ENCODE measurements at places on chromosomes 13 and 19.
A peak's percentile ranks its signal among the peaks of the same experiment; 100 is the strongest.

- no peak for DNase-seq
These were observed 12.1 kb downstream of the LMTK3 start for GRCh38 chr19:48499316-48500090.

GRCh38 chr19:34512254-34512822 lies 30.8 kb downstream of the WTIP start:
- no peak for DNase-seq

GRCh38 chr19:30722186-30722585 lies 350.0 kb downstream of the ZNF536 start:
- no peak for DNase-seq

- no peak for DNase-seq
These were observed 278.3 kb downstream of the TEX29 start for GRCh38 chr13:111598747-111599146.

- DNase-seq, result no peak
These were observed 2641.8 kb upstream of the PCDH20 start for GRCh38 chr13:64057372-64058020.

GRCh38 chr19:13342672-13343071 lies 163.6 kb downstream of the CACNA1A start:
- no peak for DNase-seq

GRCh38 chr19:23101241-23101640 lies 15.6 kb upstream of the ZNF730 start:
- DNase-seq, result no peak

DNA sequence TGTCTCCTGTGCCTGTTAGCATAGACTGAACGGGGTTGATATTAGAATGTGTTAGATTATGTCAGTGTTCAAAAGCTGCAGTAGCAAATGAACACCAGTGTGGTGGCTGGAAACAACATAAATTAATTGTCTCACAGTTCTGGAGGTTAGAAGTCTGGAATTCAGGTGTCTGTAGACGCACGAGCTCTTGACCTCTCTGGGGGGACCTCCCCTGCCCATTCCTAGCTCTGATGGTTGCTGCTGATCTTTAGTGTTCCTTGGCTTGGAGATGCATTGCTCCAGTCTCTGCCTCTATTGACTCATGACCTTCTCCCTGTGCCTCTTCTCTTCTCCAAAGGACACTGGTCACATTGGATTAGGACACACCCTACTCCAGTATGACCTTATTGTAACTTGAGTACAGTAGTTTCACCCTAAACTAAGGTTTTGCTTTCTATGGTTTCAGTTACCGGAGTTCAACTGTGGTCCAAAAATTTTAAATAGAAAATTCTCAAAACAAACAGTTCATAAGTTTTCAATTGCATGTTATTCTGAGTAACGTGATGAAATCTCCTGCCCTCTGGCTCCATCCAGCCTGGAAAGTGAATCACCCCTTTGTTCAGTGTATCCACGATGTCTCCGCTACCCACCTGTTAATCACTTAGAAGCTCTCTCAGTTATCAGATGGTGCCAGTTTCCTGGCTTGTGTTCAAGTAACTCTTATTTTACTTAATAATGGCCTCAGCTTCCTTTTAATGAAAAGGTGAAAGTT lies 273.2 kb downstream of the MYO16 start:
- no peak for DNase-seq

DNA sequence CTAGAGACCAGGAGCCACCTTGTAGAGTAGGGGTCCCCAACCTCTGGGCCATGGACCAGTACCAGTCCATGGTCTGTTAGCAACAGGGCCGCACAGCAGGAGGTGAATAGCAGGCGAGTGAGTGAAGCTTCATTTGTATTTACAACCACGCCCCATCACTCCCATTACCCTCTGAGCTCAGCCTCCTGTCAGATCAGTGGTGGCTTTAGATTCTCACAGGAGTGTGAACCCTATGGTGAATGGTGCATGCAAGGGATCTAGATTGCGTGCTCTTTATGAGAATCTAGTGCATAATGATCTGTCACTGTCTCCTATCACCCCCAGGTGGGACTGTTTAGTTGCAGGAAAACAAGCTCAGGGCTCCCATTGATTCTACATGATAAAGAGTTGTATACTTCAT lies 303.6 kb downstream of the KCNRG start:
- DNase-seq, result no peak

DNA sequence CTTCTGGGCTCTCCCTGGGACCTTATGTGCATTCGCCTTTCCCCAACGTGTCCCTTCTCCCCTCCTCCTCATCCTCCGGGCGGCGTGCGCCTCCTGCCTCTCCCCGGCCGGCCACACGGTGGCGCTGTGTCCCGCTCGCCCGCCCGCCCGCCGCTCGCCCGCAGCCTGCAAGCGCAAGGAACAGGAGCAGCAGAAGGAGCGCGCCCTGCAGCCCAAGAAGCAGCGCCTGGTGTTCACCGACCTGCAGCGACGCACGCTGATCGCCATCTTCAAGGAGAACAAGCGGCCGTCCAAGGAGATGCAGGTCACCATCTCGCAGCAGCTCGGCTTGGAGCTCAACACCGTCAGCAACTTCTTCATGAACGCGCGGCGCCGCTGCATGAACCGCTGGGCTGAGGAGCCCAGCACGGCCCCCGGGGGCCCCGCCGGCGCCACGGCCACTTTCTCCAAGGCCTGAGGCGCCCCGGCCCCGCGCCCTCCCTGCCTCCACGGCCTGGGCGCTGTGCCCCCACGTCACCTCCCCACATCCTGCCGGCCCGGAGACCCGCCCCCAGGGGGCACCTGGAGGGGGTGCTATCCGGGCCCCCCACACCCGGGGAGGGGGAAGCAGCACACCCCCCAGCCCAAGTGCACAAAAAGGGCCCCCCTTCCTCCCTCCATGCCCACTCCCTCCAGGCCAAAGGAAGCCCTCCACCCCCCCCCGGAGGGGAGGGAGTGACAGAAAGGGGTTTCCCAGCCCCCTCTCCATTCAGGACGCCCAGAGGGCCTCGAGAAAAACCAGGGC lies 21.9 kb downstream of the ONECUT3 start:
- no peak for DNase-seq

GRCh38 chr13:79673993-79674377 lies 193.0 kb downstream of the NDFIP2 start:
- DNase-seq, result no peak

DNA sequence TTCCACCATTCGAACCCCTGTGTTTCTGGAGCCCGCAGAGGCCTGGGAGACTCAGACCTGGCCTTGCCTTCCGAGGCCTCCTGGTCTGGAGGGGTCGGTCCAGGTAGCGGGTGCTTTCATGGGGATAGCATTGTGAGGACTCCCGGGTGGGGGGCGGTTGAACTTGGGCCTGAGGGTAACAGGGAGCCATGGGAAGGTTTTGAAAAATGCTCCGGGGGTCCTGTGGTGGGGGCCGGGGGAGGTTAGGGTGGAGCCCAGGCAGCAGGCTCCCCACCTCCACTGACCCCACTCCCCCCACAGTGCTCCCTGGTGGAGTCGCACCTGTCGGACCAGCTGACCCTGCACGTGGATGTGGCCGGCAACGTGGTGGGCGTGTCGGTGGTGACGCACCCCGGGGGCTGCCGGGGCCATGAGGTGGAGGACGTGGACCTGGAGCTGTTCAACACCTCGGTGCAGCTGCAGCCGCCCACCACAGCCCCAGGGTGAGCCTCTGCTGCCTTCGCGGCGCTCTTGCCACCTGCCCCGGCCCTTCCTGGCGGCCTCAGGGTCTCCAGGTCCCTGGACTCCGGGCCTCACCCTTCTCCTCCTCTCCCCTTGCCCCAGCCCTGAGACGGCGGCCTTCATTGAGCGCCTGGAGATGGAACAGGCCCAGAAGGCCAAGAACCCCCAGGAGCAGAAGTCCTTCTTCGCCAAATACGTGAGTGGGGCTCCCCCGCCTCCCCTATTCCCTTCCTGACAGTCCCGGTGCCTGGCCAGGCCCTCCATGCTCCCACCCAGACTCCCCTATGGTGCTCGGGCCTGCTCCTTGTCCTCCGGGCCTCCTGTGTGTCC lies 3.8 kb upstream of the GARIN5A start:
- no peak for DNase-seq

DNA sequence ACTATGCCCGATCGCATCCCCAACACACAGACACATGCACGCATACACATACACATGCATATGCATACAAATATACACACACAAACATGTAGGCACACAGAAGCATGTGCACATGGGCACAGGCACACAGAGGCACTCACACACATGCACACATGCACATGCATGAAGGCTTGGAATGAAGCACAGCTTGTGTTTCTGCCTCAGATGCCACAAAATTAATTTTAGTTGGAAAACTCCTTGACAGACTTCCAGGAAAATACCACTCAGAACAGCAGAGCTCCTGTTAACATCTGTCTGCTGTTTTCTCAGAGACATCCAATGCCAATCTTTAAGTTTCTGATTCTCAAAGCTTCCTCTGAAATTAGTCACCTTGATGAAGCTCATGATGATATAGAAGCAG lies 532.7 kb downstream of the RFC3 start:
- no peak for DNase-seq

- DNase-seq, result no peak
These were observed 4.6 kb downstream of the SIX5 start for GRCh38 chr19:45764475-45764874.

GRCh38 chr13:77337159-77337558 lies 10.3 kb upstream of the MYCBP2 start:
- no peak for DNase-seq

DNA sequence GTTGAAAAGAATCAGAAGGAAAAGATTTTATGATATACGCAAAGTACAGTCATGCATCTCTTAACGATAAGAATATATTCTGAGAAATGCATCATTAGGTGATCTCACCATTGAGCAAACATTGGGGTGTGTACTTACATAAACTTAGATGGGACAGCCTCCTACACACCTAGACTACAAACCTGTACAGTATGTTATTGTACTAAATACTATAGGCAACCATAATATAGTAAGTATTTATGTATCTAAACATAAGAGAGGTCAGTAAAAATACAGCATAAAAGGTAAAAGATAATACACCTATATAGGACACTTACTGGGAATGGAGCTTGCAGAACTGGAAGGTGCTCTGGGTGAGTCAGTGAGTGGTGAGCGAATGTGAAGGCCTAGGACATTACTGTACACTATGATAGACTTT lies 254.6 kb downstream of the SPRY2 start:
- no peak for DNase-seq

DNA sequence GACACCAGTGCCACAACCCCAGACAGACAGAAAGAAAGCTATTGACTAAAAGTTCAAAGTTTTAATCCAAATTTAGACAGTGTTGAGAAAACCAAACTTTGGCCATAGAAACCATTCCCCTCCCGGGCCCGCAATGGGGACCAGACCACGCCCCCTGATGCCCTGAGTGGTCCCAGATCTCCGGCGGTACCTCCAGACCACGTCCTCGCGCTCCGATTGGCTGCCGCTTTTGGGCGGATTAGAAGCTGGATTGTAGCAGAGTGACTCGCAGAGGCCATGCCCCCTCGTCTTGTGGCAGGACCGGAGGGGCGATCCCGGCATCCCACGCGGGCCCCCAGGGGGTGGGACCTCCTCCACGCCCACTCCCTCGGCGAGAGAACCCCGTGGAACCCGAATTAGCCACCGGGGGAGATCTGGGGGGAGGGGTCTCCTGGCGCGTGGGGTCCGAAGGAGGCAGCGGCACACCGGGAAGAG lies 797 bp upstream of the HSD17B14 start:
- peak; percentile 58 for DNase-seq

GRCh38 chr19:55546822-55547614 lies 1.7 kb upstream of the SBK3 start:
- DNase-seq, result no peak

DNA sequence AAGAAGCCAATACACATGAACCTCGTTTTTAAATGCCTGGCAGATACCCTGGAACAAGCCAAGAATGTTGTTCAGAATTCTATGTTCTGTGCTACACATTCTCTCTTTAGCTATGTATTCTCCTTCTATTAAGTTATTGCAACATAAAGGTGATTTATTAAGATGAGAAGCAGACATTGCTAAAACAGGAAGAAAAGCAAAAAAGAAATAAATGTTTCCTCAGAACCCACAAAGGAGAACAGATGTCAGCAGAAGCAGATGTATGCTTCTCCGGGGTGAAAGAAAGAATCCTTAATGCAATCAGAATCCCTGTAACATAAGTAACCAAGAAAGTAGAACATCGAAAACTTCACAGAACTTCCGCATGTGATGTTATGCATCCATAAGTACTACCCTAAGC lies 302.9 kb downstream of the DCT start:
- DNase-seq, result no peak

DNA sequence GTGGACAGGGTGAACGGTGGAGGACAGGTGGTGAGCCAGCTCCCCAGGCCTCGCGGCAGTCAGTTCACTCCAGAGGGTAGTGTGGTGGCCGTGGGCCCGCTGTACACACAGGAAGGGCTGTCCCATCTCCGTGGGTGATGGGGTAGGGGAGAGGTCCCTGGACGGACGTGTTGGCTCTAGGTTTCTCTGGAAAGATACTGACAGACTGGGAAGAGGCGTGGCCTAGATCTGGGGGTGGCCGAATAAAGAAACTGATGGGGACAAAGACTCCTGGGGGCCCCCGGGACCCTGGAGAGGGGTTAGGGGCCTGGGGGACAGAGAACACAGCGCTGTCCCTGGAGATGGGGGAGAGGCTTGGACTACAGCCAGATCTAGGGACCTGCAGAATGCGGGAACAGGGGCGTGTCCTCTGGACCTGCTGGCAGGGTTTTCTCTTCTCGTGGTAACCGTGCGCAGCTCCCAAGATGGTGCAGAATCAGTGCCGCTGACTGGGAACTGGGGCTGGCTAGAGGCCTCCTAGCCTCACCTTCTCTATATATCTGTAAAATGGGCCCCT lies 4.0 kb upstream of the PRAM1 start:
- DNase-seq, result no peak

GRCh38 chr13:100513987-100514670 lies 74.5 kb downstream of the GGACT start:
- no peak for DNase-seq

DNA sequence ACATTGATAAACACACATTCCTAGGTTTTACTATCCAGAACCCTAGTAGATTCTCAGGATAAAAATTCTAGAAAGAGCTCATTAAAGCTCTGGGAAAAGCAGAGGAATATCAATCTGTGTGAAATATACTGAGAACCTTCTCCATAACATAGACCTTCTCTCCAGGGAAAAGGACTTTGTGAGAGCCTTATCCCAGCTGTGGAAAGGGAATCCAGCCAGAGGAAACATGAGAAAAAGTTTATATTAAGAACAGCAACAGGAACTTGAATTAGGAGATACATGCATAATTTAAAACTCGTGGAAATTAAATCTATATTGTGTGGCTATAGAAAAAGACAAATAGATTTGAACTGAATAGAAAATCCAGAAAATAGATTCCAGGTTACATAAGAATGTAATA lies 1639.9 kb downstream of the EFNB2 start:
- DNase-seq, result no peak

DNA sequence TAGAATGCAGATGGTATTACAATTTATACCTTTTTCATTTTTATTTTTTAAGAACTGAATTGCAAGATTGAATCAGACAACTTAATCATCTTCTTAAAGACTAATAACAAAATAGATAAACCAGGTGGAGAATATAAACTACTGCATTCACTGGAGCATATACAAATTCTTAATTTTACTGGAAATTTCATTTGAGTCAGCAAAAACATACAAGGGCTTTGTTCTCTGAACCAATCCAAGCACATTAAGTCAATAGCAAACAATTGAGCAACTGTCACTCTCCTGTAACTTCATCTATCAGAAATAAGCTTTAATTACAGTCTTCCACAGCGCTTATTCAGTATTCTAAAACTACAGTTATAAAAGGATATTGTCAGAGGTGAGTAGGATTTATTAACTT lies 167.4 kb upstream of the OBI1 start:
- no peak for DNase-seq

Measured in stimulated activated CD8-positive, alpha-beta memory T cell treated with anti-CD3 and anti-CD28 coated beads, Interleukin-15, amount 100 ng/mL, for 1 hour (primary cell).